ENCODE measurements at places on chromosomes 7 and 10. TPM values are rescaled to one million over a fixed set of nuclear protein-coding genes. Genes with fewer than 3 reads are reported as not detected.

GRCh38 chr7:151786241-151786640 lies 90.7 kb downstream of the PRKAG2 start:
- no peak for DNase-seq

DNA sequence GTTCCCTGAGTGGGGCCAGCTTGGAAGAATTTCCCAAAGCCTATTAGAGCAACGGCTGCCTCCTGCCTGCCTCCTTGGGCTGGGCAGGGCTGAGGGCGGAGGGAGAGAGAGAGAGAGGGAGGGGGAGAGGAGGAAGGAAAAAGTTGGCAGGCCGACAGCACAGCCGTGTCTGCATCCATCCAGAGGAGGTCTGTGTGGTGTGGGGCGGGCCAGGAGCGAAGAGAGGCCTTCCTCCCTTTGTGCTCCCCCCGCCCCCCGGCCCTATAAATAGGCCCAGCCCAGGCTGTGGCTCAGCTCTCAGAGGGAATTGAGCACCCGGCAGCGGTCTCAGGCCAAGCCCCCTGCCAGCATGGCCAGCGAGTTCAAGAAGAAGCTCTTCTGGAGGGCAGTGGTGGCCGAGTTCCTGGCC lies at the start of gene AQP1:
Gene AQP1, plus strand, starts transcription at position 293 of the 409 bp plus-strand sequence. Its CDS starts 57 bp downstream, at position 350.
- no peak for DNase-seq

DNA sequence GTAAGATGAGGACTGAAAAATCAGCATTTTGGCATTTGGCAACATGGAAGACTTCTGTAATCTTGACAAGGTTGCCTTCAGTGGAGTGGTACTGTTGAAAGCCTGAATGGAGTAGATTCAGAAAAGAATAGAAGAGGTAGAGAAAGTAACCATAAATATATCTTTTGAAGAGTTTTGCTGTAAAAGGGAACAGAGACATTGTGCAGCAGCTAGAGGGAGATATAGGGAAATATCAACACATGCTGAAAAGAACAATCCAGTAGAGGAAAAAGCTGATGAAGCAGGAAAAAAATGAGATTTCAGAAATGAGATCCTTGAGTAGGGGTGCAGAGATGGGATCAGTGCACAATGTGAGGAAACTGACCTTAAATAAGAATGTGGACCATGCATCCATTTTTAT lies 60.0 kb downstream of the RAPGEF5 start:
- no peak for DNase-seq

DNA sequence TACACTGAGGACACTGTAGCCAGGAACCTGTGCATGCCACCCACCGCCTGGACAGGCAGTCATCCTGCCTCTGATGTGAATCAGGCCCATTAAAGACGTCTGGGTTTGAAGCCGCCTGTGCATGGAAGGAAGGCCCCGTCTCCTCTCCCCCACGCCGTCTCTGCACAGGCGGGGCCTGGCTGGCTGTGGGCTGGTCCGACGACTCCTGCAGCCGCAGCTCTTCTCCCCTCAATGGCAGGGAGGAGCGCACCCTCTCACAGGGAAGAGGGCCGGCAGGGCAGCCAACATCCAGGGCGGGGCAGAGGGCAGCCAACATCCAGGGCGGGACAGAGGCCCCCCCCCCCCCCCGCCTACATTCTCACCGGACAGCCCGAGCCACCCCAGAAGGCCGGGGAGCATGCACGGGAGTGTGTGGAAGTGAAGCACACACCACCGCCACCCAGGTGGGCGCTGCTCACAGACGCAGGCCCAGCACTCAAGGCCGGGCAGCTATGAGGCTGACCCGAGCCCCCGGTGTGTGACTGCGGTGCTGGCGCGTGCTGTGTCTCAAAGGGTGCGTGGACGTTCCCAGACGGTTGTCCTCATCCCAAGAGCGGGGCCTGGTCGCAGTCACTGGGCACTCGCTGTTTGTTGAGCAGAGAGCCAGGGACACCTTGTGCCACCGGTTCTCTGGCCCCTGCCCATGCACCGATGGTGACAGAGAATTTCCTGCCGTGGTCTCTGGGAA lies 19.1 kb downstream of the DPYSL4 start:
- DNase-seq: no peak

- DNase-seq: no peak
Measured at GRCh38 chr7:20737840-20738448, 48.7 kb downstream of the SP8 start.

DNA sequence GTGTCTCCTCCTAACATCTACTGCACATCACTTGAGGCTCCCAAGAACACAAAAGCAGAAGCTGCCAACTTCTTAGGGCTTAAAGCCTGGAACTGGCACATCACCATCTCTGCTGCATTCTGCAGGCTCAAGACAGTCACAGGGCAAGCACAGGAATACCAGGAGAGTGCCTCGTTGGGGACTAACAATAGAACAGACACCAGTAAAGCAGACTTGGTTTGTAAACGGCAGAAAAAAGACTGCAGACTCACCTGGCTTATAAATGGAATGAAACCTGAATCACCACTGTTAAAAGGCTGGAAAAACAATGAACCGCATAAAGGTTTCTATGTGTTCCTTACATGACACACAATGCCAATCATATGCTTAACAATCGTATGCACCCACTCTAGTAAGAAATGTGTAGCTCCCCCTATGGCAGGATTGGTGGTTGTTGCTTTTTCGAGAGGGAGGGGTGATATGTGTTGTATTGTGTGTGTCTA lies 12.8 kb downstream of the RHEB start:
- no peak for DNase-seq

GRCh38 chr7:51126324-51126723 lies 190.3 kb downstream of the COBL start:
- no peak for DNase-seq

GRCh38 chr10:121096617-121097431 lies 245.7 kb downstream of the WDR11 start:
- DNase-seq: peak; percentile 12

DNA sequence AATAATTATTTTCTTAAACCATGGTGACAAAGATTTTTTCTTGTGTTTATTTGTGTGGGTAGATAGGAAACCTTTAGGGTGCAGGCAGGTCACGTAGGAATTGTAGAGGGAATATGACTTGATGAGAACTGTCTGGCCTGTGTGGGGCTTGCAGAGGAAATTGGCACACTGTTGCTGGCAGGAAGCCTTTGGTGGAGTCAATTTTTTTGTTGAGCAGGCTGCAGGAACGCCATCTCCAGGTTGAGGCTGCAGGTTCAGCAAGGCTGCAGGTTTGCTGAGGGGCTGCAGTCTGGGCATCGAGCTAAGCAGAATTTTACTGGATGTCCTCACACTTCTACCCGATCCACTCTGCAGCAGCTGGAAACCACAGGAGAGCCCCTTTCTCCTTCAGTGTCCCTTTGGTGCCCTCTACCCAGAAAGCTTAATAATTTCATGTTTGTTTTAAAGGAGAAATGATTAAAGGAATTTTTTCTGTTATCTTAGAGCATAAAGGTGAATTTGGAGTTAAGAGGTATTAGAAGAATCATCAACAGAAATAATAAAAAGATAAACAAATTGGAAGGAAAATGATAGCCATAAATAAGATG lies 37.0 kb downstream of the TBC1D12 start:
- DNase-seq: peak; percentile 8

GRCh38 chr7:4003503-4003902 lies 678.6 kb upstream of the FOXK1 start:
- DNase-seq: no peak

- no peak for DNase-seq
Measured at GRCh38 chr10:43258562-43259212, 8.2 kb downstream of the RASGEF1A start.

DNA sequence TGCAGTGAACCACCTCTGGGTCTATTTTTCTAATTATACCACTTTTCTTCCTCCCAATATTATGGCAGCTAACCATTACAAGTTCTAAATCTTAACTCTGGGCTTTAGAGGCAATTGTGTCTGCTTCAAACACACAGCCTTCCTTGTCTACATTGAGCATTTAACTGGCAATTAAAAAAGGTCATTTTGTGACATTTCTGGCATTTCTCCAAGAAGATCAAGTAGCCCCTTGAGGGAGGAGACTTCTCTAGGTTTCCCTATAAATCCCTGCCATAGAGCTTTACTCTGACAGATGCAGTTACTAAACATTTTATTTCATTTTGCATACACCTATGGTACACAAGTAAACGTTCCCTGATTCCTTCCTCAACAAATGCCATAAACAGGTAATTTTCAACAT lies 33.4 kb upstream of the FAM133B start:
- no peak for DNase-seq

DNA sequence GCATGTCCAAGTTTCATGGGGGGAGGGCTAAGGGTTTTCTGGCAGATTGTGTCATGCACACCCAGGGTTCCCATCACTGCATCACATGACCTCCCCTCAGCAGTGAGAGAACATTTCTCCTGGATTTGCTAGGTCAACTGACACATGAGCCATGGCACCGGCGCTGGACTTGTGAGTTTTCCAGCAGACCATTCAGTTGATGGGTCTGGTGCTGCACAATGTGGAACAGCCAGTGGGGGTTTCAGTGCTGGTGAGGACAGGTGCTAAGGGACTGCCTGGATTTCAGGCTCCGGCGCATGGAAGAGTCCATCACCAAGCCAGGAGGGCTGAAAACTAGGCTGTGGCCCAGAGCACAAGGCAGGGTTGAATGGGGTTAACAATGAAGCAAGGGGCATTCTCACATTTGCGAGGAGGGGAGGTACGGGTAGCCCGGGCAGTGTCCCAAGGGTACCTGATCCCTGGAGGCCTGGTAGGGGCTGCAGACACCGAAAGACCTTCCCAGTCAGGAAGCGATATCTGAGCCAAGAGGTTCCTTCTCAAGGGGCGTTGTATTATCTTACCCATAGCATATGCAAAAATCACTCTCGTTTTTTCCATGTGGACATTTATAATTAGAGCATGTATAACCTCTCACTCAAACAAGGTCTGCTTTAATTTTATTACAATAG lies 203.0 kb downstream of the TNS3 start:
- DNase-seq: no peak

Gene SHTN1
- 0.82 TPM for total RNA-seq

Gene CEP55
- total RNA-seq: 98.6 TPM

Gene TAS2R16
- not detected for total RNA-seq

Gene DENND2A
- total RNA-seq: 25.4 TPM
